Stimulated activated CD4-positive, alpha-beta T cell treated with anti-CD3 and anti-CD28 coated beads, Interleukin-12 subunit alpha, Interleukin-12 subunit beta, amount 100 ng/mL, for 48 hours (primary cell): ENCODE measurements at places on chromosomes 11 and 22.
A peak's percentile ranks its signal among the peaks of the same experiment; 100 is the strongest.

DNA sequence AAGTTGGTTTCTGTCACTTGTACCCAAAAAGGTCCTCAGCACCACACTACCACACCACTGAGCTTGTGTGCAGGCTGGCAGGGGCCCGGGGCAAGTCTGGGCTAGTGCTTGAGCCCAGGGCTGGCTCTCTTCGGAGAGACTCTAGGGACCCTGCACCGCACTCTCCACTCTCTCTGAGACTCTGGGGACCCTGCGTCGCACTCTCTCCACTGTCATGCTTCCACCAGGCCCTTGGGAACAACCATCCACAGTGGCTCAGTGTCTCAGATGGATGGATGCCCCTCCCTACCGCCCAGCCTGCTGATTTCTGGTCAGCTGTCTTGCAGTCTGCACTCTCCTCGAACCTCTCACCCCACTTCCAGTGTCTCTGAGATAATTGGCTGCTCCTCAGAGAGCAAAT lies 2.0 kb upstream of the SBF1 start:
- no peak for DNase-seq

DNA sequence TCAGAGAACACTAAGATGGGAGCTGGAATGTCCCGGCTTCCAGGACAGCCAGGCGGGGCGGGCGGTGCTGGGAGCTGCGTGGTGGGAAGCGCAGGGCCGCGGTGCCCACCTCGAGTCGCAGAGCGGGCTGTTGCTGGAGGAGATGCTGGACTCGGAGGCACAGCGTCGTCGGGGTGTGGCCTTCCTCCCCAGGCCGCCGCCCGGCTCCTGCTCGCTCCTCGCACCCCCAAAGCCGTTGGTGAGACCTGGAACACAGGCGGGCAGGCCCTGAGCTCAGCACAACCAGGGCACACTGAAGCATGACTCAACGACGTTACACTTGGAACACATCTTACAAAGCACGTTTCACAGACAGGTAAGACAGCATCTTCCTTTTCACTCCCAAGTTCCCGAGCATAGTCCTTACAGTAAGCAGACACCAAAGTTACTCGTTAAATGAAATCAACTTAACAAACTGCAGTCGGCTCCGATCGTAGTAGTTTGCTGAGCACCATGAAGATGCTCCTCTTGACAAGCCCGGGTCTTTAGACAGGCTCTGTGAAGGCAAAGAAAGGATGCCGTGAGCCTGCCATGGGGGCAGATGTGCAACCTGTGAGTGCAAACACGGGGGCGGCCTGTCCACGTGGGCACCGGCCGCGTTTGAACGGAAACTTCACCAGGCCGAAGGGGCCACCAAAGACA lies 50.0 kb downstream of the BRD1 start:
- no peak for DNase-seq

DNA sequence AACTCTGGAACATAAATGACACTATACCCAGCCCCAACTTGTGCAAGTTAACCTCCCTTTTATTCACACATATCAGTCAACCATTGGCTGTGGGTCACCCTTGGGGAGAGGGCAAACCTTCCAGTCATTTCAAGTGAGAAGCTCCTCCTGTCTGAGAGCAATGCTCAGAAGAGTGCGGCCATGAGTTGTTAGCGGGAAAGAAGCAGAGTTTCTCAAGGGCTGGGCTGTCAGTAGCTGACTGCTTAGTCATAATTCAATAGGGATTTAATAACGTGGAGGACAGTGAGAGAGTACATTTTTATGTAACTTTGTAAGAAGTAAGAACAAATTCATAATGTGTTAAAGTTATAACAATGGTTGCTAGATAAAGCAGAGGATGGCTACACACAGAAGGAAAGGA lies 5.1 kb downstream of the PATE2 start:
- DNase-seq: no peak

DNA sequence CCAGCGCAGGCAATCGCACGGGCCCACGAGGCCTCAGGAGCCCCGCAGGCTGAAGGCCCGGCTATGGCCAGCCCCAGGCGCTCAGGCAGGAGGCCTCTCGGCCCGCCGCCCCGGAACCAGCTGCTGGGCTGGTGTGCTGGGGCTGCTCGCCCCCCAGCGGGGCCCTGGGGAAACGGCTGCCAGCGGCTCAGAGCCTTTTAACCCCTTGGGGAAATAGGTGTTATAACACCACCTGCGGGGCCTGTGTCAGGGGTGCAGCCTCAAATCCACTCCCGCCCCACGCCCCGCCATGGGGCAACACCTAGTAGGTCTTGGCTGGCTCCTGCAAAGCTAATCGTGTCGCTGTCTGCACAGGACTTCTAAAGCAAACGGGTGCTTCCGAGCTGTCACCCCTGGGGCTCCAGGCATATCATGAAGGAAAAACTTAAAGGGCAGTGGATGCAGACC lies 237.4 kb downstream of the TTC28 start:
- DNase-seq: peak; percentile 54

DNA sequence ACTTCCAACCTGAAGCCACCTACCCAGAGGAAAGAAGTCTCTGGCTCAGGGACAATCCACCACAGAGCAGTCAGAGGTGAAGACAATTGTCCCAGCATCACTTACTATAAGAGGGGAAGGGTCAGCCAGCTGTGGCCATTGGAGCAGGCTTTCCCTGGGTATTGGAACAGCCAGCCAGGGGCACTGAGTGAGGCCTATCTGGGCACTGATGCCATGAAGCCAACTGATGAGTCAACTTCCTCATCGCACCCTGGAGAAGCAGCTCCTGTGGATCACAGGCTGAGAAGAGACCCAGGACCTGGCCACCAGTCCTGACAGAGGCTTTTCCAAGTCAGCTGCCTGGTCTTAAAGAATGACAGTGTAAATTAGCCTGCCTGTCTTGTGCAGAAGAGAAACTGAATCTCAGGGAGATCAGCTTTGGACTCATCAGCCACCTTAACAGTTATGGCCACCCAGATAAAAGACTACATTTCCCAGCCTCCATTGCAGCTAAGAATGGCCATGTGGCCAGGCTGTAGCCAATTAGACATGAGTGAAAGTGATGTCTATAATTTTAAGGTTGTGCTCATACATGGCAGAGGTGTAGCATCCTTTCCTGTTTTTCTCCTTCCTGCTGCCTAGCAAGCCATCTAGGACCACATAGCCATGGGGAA lies 19.0 kb downstream of the CHST1 start:
- no peak for DNase-seq

DNA sequence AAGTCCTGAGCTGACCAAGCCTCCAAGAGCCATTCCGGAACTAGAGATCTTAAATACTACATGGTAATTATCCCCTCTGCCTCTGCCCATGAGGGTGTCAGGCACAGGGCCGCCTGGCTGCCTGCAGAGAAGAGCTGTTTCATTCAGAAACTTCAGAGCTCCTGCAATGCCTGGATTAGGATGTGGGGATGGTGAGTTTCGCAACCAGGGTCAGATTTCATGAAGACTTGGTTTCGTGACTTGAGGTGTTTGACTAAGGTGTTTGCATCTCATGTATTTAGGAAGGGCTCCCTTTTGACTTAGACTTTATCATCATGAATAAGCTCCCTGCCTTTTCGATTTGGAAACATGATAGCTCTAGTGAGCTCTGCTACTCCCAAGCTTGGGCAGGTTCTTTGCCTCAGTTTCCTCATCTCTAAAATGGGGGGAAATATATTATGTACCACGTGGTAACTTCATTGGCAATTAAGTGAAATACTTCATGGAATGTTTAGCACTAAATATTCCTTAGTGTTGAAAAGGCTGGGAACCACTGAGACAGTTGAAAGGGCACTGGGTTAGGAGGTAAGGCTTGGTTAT lies 9.1 kb downstream of the TIMP3 start:
- no peak for DNase-seq

GRCh38 chr11:115409116-115409670 lies 95.0 kb downstream of the CADM1 start:
- no peak for DNase-seq

DNA sequence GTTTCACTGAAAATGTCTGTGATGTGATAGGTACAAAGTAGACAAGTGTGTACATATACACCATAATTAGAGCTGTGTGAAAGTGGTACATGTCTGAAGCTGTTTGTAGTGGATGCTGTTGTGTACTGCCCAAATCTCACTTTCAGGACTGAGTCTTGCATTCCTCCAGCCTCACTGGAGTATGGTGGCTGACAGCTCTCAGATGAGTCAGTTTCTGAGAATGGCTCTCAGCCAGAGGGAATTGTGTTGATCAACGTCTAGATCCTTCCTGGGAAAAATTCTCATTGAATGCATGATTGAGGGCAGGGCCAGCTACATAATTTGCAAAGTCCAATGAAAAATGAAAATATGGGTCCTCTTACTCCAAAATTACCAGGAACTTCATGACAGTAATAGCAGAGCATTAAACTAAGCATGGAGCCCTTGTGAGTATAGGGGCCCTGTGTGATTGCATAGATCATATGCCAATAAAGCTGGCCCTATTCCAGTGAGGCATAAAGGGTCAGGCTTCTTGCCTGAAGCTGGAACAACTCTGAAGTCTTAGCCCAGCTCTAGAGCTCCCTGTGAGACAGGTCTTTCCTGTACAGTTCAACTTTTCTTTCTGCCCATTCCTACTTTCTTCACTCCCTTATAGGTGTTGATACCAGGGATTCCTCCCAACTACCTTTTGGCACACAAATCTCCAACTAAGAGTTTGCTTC lies 10.8 kb upstream of the CYP2R1 start:
- no peak for DNase-seq

- no peak for DNase-seq
Observed at GRCh38 chr11:70483077-70483861, 84.9 kb downstream of the CTTN start.

DNA sequence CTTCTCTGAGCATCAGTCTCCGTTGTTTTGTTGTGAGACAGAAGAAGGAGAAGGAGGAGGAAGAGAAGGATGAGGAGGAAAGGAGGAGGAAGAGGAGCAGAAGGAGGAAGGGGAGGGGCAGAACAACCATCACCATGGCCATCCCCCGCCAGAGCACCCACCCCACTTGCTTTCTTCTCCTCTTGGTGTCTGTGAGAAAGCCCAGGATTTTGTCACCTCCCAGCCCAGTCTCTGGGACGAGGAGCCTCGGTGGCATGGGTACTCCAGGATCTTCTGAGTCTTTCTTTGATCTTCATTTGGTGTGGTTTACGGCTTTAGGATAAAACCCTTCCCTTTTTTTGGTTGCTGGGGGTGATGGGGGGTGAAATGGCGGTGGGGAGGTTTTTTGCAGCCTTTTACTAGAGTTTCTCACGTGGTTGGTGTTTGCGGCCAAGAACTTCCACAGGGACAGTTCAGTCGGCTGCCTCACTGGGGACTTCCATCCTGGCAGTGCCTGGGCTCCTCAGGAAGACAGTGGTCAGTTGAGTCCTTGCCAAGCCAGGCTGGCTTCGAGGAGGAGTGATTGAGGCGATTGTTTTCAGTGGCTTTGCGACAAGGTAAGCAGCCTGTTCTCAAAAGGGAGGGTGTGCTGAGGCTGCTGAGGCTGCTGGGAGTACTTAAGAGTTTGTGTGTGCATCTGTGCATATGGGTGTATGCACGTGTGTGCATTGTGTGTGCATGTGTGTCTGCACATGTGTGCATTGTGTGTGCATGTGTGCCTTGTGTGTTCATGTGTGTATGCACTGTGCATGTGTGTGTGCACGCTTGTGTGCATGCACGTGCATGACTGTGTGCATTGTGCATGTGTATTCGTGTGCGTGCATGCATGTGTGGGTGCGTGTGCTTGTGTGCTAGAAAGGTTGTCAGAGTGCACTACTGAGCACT lies 567.5 kb downstream of the TBC1D22A start:
- no peak for DNase-seq
